ENCODE measurements at places on chromosomes 3 and 15.

- no peak for DNase-seq
Observed at GRCh38 chr15:78265752-78266224, 1.4 kb downstream of the DNAJA4 start.

DNA sequence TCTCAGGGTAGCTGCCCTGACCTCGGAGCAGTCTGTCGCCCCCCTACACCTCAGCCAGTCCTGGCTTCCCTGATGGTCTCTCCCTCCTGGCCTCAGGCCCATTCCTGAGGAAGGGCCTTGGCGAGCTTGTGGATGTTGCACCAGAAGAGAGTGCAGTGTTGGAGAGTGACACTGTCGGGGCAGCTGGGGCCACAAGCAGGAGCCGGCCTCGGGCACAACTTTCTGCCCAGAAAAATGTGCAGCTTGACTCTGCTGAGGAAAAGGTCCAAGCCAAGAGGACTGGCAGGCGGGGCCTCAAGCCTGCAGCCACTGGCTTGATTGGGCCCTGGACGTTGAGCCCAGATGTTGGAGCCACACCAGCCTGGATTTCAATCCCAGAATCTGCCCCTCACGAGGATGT is 12.8 kb downstream of the HEMK1 start:
- no peak for DNase-seq

- no peak for DNase-seq
Observed at GRCh38 chr3:163548015-163548414, 1530.3 kb downstream of the SI start.

GRCh38 chr15:58190419-58190818 is 52.2 kb downstream of the AQP9 start:
- DNase-seq, result no peak

DNA sequence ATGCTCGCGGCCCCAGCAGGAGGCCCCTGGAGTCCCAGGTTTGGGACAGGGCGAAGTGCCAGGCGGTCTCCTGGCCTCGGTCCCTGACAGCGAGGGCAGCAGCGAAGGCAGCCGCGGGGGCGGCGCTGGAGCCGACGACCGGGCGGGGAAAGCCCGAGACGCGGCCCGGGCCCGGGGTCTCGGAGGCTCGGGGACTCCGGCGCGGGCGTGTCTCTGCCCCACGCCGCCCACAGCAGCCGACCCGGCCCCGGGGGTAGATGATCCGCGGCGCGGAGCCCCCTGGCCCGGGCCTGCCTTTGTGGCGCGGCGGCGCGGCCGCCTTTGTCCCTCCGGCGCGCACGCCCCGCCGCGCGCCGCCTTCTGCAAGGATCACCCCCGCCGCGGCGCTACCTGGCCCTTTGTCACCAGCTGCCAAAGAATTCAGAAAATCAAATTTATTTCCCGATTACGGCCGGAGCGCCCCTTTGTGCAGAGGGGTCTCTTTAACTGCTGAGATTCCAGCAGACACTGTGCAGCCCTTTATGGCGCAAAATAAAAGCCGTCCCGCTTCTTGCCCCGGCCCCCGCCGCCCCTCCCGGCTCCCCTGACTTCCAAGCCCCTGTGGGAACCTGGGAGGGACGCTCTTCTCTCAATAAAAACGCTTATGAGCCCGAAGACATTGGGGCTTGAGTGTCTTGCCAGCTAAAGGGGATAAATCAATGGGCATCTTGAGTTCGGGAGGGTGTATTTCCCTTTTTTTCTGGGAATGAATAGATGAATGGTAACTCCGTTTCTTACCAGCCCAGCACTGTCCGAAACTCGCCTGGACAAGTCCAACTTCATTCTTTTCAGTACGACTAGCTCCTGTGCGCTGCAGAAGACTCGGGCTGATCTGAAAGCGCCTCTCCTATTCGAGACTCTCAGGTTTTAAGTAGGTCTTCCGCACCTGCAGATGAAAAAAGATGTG is 68.4 kb downstream of the HES1 start:
- DNase-seq, result no peak
